Stimulated activated CD4-positive, alpha-beta T cell treated with anti-CD3 and anti-CD28 coated beads, TNF-alpha, amount 100 ng/mL, for 1 hour (primary cell): ENCODE measurements at places on chromosomes 3 and 15.

GRCh38 chr15:55118344-55118870 is 78.3 kb downstream of the RSL24D1 start:
- DNase-seq, result no peak

DNA sequence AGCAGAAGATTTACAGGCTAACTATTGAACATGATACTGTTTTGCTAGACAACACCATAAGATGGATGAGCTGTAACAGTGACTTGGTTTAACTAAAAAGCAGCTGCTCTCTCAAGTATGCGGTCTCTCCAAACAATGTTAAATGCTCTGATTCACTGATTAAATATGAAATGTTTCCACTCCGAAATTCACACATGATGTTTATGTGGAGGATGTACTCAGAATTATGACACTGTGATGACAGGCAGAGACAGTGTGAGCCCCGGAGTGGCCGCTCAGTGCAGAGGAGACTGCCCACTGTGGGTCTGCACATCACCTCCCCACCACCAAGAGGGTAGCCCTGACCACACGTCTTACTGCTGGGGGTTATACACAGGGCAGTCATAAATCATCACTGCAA is 83.9 kb upstream of the MEX3B start:
- DNase-seq, result no peak

DNA sequence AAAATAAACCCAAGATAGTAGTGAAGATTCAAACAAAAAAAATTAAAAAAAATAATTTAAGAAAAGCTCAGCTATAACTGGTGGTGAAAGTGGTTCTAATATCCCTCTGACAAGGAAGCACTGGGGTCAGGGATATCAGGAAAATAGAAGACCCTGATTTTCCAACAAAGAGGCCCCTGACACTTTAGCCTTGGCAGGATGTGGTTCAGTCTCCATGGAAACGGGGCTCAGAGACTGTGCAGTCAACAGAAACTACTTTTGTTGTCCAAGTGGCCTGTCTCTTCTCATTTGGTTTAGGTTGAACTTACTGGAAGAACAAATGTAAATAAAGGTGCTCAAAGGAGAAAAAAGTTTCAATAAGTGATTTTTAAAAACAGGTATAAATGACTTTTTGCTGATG is 27.2 kb downstream of the INTS14 start:
- no peak for DNase-seq

DNA sequence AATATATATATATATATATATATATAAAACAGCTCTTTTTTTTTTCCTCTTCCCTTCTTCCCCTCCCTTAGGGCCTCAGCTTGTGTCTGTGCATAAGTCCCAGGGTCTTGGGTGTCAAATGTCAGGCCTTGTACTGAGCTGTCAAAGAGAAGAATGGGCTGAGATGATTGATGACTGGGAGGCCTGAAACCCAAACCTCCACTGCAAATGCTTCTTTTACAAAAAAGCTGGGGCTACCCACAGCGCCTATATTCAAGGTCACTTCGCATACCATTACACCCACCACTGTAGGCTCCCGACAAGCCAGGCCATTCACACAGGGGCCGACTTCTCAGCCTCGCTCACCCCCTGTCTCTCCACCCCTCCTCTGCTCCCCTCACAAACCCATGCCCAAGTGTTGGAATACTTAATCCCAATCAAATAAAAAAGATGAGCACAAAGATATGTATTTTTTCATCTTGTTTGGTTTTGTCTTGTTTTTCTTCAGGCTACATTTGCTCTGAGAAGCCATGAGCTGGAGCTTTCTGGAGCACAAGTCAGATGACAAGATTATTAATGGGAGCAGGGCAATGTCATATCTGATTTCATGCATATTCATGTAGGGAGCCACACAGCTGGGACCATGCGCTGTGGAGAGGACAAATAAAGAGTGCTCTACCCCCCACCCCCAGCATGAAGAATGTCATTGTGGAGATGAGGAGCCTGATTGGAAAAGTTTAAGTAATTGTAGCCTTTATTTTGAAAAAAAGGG is 614.4 kb upstream of the NR2F2 start:
- DNase-seq, result no peak

GRCh38 chr15:81962482-81962881 is 83.3 kb downstream of the MEX3B start:
- DNase-seq, result no peak

- DNase-seq, result no peak
Observed at GRCh38 chr3:11660242-11660641, 16.5 kb upstream of the VGLL4 start.

- no peak for DNase-seq
Observed at GRCh38 chr3:57737840-57738239, 18.3 kb upstream of the SLMAP start.

- DNase-seq, result no peak
Observed at GRCh38 chr3:10667269-10667668, 148.8 kb upstream of the SLC6A11 start.

DNA sequence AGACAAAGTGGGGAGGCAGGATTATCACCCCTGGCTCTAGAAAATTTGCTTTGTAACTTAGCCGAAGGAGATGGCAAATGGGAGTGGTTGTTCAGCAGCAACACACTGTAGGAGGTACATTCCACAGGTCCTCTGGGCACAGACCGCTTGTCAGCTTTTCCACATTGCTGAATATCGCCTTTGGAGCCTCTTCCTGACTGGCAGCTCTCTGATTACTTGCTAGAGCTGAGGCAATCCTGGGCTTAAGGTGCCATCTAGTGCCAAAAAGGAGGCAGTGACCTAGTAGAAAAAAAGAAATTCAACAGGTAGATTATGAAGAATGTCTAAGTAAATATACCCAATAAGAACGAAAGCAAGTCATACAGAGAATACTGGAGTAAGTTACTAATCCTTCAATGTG is 13.1 kb upstream of the SCN5A start:
- no peak for DNase-seq

GRCh38 chr15:70516408-70517193 is 246.8 kb downstream of the UACA start:
- DNase-seq, result no peak

DNA sequence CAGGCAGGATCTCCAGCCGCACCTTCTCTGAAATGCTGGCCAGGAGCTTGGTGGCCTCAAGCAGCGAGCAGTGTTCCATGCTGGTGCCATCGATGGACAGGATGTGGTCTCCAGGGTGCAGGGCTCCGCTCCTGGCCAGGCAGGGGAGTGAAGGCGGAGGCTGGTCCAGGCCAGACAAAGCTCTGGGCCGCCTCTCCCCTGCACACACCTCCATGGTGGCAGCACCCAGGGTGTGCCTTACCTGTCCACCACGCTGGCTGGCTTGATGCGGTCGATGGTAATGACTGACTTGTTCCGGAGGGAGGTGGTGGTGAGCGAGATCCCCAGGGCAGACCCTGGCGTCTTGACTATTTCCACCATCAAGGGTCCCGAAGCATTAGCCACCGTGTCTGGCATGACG is 20.0 kb downstream of the GRIP2 start:
- DNase-seq, result no peak

- no peak for DNase-seq
Observed at GRCh38 chr3:169085827-169086226, 577.7 kb downstream of the MECOM start.

GRCh38 chr3:141452045-141452444 is 34.8 kb upstream of the RASA2 start:
- no peak for DNase-seq

DNA sequence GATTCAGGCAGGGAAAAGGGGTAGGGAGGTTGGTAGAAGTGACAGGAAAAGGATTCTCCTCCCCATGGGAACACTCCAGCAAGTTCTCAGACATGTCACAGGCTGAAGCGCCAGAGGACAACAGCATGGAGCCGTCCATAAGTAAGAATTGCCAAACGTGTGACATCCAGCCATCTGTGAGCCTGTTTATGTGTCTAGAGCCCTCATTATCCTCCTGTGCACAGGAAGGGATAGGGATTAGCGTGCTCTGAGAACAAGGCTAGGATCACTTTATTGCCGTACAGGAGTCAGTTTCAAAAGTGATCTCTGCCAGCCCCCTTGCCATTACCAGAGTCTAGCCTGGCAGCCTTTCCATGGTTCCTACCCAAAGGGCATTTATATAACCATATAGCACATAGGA is 549.5 kb downstream of the NTRK3 start:
- no peak for DNase-seq

DNA sequence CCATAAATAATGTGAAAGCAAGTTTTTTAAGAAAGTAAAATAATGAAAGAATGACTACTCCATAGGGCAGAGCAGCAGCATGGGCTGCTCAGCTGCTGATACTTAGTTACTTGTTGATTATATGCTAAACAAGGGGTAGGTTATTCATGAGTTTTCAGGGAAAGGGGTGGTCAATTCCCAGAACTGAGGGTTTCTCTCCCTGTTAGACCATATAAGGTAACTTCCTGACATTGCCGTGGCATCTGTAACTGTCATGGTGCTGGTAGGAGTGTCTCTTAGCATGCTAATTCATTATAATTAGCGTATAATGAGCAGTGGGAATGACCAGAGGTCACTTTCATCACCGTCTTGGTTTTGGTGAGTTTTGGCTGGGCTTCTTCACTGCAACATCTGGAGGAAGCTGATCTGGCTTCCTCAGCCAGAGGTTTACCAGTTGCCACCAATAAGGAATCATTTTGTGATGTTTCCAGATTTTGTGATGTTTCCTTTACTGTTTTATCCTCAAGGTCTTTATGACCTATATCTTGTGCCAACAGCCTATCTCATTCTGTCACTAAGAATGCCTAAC is 121.8 kb upstream of the CHL1 start:
- no peak for DNase-seq

GRCh38 chr3:135175728-135176277 is 380.7 kb downstream of the EPHB1 start:
- DNase-seq, result no peak

- DNase-seq, result no peak
Observed at GRCh38 chr3:175129126-175129525, 270.0 kb downstream of the NAALADL2 start.

DNA sequence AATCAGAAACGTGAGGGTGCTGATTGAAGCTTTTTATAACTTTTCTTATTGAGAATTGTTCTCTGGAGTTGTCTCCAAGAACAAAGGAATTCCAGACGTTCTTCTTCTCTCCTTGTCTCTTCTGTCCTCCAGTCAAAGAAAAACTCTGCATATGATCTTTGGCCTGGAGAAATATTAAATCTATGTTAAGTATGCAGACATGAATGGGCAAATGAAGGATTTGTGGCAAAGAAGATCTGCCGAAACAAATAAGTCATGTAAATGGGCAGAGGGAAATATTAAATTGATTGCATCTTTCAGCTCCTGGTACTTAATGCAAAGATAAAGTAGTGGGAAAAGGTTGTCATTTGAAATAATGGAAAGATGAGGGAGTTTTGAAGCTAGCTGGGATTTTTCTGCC is 74.9 kb downstream of the IGF1R start:
- DNase-seq, result no peak

DNA sequence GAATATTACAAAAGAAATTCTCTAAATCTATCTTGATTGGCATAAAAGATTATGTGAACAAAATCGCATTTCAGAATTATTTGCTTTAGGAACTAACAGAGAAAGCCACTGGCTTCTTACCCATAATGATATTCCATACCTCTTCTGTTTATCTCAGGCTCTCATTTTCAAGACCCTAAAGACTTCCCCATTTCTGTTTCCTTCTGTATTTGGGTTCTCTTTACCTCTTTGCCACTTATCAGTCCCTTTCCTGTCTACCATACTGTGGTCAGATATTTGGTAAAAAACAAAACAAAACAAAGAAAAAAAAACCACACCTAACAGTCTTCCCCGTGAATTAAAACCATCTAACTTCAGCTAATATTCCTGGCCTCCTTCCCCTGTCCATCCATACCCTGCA is 108.5 kb downstream of the LRRC28 start:
- DNase-seq, result no peak

GRCh38 chr3:50817756-50818529 is 143.2 kb downstream of the DOCK3 start:
- no peak for DNase-seq

GRCh38 chr3:152960684-152961083 is 125.8 kb downstream of the P2RY1 start:
- no peak for DNase-seq

DNA sequence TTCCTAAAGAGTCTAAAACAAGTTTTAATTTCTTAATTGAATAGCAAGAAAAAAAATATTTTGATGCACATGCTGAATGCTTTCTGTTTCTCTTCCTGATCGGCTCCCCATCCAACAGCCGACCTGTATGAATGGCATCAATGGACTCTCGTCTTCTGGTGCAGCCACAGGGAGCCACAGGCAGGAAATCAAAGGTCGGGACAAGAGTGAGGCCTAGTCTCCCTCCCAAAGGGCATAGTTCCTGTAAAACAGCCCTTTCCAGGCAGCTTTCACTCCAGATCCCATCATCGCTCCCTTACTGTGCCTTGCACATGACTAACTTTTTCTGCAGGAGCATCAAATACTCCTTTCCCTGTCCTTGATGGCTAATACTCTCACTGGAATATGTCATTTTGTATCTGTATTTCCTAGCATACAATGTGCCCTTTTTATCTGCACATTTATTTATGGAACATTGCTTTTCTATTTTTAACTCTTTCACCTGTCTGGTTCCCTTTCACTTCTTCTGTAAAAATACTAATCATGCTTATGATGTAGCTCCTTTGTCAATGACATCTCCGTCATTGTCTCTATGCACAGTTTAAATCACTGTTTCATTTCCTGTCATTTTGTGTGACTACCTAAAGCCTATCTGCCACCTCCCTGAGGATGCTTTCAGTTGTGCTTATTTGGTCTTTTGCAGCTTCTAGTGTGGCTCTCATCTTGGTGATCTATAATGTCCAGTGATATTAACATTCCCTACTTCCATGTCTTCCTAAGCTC is 326.2 kb downstream of the CTNNB1 start:
- no peak for DNase-seq

DNA sequence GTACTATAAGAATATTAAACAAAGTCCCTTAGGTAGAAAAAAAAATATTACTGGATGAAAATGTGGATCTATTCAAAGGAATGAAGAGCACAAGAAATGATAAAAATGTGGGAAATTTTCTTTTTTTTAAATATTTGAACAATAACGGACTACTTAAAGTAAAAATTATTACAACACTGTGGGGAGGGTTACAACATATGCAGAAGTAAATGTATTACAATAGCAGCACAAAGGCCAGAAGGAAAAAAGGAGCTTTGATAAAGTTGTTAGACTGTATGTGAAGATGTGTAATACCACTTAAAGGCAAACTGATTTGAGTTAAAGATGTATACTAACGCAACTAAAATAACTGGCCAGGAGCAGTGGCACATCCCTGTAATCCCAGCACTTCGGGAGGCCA is 427.1 kb downstream of the SHQ1 start:
- no peak for DNase-seq

- DNase-seq, result no peak
Observed at GRCh38 chr3:62242831-62243509, 130.4 kb downstream of the FEZF2 start.

DNA sequence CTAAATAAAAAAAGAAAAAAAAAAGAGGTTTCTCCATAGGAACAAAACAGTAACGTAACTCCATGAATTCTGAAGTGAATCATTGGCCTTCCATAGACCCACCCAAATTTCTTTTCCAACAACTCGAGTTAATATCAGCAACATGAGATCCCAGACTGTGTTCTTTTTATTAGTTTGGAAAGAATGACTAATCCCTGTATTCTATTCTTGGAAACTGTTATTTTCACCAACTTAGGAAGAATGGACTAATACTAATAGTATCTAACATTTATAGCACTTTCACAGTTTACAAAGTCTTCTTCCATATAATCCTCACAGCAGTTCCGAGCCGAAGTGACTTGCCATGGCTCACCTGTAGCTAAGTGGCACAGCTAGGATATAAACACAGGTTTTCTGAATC is 72.7 kb upstream of the SLC4A7 start:
- DNase-seq, result no peak

GRCh38 chr15:96702589-96702988 is 372.1 kb downstream of the NR2F2 start:
- DNase-seq, result no peak

GRCh38 chr15:28959326-28959725 is 73.6 kb downstream of the APBA2 start:
- no peak for DNase-seq
